A549 treated with ZK216348 at 1 μM for 4 hours (cell line): ENCODE measurements at places on chromosomes 7 and 10. TPM values are rescaled to one million over a fixed set of nuclear protein-coding genes. Genes with fewer than 3 reads are reported as not detected.

CISD1 gene
- 45.7 to 66.8 TPM (median 54.5 TPM) in 5 replicates for total RNA-seq

SEC24C gene
- 39.6 to 66.6 TPM (median 61.1 TPM) in 5 replicates for total RNA-seq

TEX47 gene
- total RNA-seq: not detected in 5 replicates

ODAD2 gene
- total RNA-seq: not detected in 5 replicates

PAPOLB gene
- not detected in 5 replicates for total RNA-seq

GPR158 gene
- 0.04 to 0.11 TPM (median 0.07 TPM) in 5 replicates for total RNA-seq

HOXA10 gene
- total RNA-seq: 7.3 to 8.9 TPM (median 7.7 TPM) in 5 replicates

ADRA2A gene
- 0.05 TPM in 1 of 5 replicates, not detected in the others for total RNA-seq

NPC1L1 gene
- 0.06 to 0.14 TPM (median 0.08 TPM) in 5 replicates for total RNA-seq

ADAMTS14 gene
- 0.05 to 0.14 TPM (median 0.07 TPM) in 4 of 5 replicates, not detected in the other for total RNA-seq

HOXA2 gene
- 0.69 to 1.5 TPM (median 0.94 TPM) in 5 replicates for total RNA-seq
